ENCODE measurements at places on chromosomes 4 and X.

GRCh38 chrX:153426204-153426603 lies 14.9 kb downstream of the ZFP92 start:
- no peak for DNase-seq

DNA sequence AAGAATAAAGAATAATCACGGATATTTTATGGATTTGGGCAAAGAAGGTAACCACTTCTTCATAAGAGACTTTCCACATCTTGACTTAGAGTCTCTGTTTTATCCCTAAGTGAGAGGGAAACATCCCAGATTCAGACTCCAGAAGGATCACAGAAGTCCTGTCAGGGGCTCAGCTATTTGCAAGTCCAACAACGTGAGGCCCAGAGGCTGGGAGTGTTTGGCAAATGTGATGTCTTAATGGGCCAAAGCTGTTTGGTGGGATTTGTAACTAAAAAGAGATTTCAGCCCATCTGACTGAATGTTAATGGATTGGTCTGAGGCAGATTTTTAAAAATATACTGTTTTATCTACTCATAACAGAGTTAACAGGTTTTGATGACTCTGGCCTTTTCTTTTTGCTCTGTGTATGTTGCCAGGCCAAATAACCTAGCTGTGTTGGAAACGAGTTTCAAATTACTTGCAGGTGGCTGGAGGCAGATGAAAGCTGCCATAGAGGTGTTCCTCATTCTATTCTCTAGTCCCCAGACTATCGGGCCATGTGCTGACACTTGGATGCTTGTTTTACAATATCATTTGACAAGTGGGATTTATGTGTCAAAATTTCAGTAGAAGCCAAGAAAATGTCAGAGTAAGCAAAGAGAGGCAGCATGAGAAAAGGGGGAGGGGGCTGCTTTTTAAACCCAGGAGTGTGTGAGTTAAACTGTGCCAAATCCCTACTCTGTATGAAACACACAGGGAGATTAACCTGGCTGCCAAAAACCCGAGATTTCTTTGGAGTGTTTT lies 330.9 kb downstream of the DCHS2 start:
- no peak for DNase-seq

DNA sequence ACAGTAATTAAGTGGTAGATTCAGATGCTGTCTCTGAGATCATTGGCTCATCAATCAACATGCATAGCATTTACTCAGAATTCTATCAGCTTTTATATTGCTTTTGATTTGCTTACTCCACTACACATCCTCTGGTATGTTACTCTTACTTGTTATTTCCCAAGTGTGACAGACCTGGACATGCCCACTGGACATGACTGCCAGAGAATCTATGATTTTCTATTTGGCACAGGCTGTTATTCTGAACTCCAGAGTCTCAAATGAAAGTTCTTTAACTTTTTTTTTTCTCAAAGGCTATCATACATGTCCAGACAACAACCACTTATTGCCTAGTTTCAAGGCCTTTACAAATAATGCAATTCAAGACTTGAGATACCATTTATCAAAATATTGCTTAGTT lies 116.1 kb upstream of the ARHGAP24 start:
- DNase-seq, result no peak

GRCh38 chr4:72340803-72341431 lies 228.1 kb downstream of the ADAMTS3 start:
- DNase-seq, result no peak

- DNase-seq, result no peak
Observed at GRCh38 chr4:48799157-48799556, 19.1 kb upstream of the FRYL start.

GRCh38 chr4:2443956-2444740 lies 24.8 kb upstream of the RNF4 start:
- DNase-seq, result no peak

DNA sequence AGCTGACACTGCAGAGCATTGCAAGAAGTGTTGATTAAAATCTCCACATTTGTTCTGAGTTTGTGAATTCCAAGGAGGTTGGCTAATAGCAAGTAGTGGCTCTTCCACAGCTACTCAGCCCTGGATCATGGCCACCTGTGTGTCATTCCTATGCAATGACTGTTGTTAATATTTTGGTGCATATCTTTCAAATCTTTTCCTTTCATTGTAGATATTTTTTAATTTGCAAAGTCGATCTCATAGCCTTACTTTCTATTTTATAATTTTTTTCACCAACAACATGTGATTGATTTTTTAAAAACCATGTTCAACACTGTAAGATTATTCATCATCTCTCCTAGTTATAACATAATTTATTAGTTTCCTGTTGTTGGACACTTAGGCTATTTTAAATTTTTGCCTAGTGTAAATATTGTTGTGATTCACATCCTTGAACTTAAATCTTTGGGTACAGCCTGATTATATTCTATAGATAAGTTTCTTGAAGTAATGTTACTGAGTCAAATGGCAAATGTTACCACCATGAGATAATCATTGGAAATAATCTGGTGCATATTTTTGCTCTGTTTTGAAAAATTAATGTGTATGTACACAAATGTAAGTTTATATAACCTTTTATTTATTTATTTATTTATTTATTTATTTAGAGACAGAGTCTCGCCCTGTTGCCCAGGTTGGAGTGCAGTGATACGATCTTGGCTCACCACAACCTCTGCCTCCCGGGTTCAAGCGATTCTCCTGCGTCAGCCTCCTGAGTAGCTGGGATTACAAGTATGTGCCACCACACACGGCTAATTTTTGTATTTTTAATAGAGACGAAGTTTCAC lies 17.1 kb upstream of the ARHGAP10 start:
- no peak for DNase-seq

- no peak for DNase-seq
Observed at GRCh38 chr4:126242679-126243390, 928.1 kb downstream of the FAT4 start.

GRCh38 chr4:110865611-110866259 lies 242.9 kb upstream of the PITX2 start:
- DNase-seq, result no peak

GRCh38 chrX:66915893-66916292 lies 277.0 kb upstream of the EDA2R start:
- DNase-seq, result no peak

GRCh38 chrX:21476909-21477308 lies 102.7 kb downstream of the CNKSR2 start:
- no peak for DNase-seq

GRCh38 chr4:108201774-108202173 lies 33.0 kb upstream of the LEF1 start:
- no peak for DNase-seq

DNA sequence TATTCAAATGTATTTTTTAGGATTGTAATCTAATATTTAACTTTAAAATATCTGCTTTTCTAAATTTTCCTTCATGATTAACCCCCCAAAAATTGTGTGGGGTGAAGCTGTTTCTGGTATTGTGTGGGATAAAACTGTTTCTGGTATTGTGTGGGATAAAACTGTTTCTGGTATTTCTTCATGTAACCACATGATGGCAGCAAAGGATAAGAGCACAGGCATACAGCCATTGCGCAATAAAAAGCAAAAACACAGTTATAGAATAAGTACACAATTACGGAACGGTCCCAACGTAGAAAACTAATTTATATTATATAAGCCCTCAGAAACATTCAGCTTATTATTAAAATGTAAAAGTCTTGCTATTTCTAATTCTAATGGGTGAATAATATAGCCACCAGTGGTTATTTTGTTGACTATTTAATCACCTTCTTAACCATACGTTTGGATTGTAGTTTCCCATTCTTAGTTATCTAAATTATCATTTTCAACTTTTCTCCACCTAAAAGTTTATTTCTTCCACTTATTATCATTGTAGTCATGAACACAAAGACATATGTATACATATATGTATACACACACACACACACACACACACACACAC lies 333.9 kb upstream of the FSTL5 start:
- DNase-seq, result no peak

GRCh38 chr4:70556856-70557255 lies 35.2 kb upstream of the AMBN start:
- no peak for DNase-seq

- no peak for DNase-seq
Observed at GRCh38 chrX:155105919-155106318, 34.6 kb downstream of the BRCC3 start.

GRCh38 chr4:40865696-40866095 lies 115.9 kb downstream of the NSUN7 start:
- DNase-seq, result no peak

GRCh38 chr4:94758700-94759399 lies 1.1 kb downstream of the BMPR1B start:
- DNase-seq, result no peak

GRCh38 chr4:156414406-156414805 lies 460.7 kb upstream of the CTSO start:
- no peak for DNase-seq

GRCh38 chrX:117301086-117301485 lies 815.5 kb downstream of the KLHL13 start:
- DNase-seq, result no peak

- DNase-seq, result no peak
Observed at GRCh38 chr4:140126261-140126660, 27.7 kb downstream of the MAML3 start.

- no peak for DNase-seq
Observed at GRCh38 chr4:80196259-80196921, 913 bp upstream of the PRDM8 start.

- DNase-seq, result no peak
Observed at GRCh38 chr4:19987746-19988145, 264.0 kb upstream of the SLIT2 start.

- DNase-seq, result no peak
Observed at GRCh38 chrX:148562846-148563245, 62.4 kb downstream of the AFF2 start.

GRCh38 chr4:172521248-172521647 lies 647.4 kb upstream of the GALNT7 start:
- no peak for DNase-seq

GRCh38 chr4:140935254-140935653 lies 179.1 kb upstream of the TBC1D9 start:
- DNase-seq, result no peak

- no peak for DNase-seq
Observed at GRCh38 chrX:109914114-109914849, 88.6 kb upstream of the TMEM164 start.

- no peak for DNase-seq
Observed at GRCh38 chr4:105719204-105719603, 10.6 kb downstream of the GSTCD start.

GRCh38 chrX:28988246-28988645 lies 401.0 kb downstream of the IL1RAPL1 start:
- no peak for DNase-seq

GRCh38 chr4:3879681-3880614 lies 113.8 kb downstream of the ADRA2C start:
- DNase-seq, result no peak

DNA sequence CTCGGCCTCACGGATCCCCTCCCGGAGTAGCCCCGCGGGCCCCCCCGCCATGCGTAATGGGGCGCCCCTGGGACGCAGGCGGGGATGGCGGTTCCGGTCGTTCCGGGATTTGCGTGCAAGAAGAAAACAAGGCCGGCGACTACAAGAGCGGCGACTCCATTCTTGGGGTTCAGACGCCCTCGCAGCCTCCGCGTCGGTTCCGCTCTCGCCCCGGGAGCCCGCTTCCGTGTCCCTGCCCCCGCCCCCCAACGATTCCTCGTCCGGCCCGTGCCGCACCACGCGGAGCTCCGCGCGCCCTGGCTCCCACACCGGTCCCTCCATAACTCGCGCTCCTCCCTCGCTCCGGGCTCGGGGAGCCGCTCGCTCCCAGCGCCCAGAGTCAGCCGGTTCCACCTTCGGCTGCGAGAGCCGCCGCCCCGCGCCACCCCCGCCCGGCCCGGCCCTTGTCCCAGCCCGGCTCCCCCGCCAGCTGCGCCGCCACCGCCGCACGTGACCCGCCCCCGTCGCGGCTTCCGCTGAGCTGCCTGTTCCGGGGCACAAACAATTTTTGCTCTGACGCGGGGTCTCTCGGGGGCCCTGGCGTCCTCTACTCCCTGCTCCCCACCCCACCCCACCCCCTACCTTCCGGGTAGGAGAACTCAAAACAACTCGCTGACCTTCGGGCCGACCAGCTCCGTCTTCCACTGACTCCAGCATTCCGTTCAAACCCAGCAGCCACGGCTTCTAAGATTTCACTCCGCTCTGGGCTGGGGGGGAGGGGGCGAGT lies 78.8 kb upstream of the BCOR start:
- DNase-seq, result peak; percentile 44

DNA sequence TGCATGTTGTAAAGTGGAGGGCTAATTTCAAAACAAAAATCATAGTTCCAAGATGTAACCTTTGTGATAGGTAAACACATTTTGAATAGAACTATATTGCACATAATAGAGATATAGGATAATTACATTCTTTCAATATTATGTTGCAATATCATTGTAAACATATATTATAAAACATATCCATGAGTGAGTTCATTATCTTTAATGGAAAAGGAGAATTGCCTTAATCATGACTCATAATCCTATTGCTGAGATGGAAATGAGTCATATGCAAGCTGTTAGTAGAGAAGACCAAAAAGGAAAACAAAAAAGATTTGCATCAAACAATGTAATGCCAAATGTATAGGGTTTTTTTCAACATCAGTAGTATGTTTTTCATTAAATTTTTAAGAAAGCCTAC lies 73.7 kb upstream of the WDR44 start:
- no peak for DNase-seq

DNA sequence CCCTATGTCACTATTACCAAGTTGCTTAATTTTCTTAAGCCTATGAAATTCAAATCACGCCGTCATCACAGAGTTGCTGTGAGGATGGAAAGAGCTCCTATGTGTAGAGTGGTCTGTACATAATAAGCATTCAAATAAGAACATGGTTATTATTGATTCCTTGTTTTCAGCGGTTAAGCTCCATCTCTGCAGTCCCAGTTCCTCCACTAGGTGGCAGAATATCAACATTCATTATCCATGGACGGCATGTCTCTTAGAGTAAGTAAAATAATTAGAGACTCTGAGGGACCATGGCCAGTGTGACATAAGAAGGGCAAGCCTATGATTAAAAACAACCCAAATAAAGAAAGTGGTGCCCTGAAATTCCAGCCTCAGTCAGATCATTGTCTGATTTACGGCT lies 132.5 kb upstream of the NHS start:
- DNase-seq, result no peak
